T-cell (primary cell): ENCODE measurements at places on chromosomes 13 and 19.
A peak's percentile ranks its signal among the peaks of the same experiment; 100 is the strongest.

GRCh38 chr19:1478934-1479707, at the start of gene C19orf25:
TSS of gene C19orf25 (minus strand) at chr19:1479215. CDS start at chr19:1478903, 312 bp downstream.
- peak; percentile 92 for DNase-seq

DNA sequence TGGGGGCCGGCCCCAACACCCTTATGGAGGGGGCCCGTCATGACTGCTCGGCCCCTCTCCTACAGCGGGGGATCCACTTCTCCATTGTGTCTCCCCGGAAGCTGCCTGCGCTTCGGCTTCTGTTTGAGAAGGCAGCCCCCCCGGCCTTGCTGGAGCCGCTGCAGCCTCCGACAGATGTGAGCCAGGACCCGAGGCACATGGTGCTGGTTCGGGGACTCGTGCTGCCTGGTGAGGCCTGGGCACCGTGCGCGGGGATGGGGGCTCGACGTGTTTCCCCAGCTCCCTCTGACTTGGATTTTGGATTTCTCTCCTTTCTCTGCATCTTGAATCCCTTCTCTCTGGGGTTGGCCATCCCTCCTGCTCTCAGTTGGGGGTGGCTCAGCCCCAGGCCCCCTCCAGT, 11.6 kb downstream of the MED25 start:
- DNase-seq: no peak

GRCh38 chr19:29302002-29302928, 89.3 kb upstream of the UQCRFS1 start:
- no peak for DNase-seq

GRCh38 chr19:50532952-50533351, 19.2 kb upstream of the ASPDH start:
- DNase-seq: no peak

DNA sequence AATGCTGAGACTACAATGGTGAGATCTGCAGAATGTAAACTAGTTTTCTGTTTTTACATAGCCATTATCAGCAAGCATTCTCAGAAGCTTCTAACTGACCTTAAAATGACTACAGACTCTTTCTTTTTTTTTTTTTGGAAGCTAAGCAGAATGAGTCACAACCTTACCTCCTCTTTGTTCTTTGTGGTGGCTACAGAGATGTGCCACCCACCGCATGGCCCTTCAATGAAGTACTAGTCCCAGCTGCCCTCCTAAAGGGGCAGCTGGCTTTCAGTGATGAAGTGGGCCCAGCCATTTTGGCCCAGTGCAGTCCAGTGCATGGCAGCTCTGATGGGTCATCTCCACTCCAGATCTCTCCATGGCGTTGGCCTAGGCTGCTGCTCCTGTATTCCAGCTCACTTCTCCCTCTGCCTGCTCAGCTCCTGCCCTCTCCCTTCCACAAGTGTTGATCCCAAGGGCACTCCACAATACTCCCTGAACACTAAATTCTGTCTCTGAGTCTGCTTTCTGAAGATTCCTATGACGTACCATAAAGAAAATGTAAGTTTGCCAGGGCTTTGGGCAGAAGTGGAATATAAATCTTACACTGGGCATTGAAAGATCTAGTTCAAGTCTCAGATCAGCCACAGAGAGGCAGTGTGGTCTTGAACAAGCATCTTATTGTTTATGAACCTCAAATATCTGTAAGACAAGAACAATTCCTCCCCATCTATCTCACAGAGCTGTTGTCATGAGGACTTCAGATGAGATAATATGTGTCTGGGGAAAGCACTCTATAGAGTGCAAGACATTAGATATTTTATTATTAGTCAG, 85.6 kb downstream of the RXFP2 start:
- DNase-seq: no peak

GRCh38 chr13:100875392-100876043, 200.9 kb upstream of the TMTC4 start:
- DNase-seq: no peak

DNA sequence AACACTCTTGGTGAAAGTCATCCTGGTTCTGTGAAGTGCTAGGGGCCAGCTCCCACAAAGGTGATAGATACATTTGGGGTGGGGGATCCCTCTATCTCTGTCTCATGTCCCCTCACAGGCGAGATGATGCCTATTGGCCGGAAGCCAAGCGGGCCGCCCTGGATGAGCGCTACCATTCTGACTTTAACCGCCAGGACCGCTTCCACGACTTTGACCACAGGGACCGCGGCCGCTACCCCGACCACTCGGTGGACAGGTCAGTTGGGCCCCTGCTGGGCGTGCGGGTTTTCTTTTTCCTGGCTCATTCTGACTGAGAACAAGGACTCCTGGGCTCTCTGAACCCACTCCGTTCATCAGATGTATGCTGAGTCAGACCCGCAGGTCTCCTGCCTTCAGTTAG, 16.4 kb downstream of the MICOS13 start:
- DNase-seq: no peak

DNA sequence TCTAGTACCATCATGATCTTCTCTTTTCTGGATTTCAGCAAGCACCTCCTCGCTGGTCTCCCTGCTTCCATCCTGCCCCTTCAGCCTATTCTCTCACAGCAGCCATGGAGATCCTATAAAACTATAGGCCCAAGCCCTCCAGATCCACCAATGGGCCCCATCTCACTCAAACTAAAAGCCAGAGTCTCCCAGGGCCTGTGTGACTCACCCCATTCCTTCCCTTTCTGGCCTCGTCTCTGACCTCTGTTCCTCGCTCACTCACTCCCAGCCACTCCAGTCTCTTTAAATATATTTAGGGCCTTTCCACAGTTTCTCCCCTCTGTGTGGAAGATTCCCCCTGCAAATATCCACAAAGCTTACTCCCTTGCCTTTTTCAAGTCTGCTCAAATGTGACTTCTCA, 89.7 kb downstream of the HSPH1 start:
- DNase-seq: no peak

- DNase-seq: no peak
Measured at GRCh38 chr13:27104606-27105005, 67.0 kb downstream of the USP12 start.

DNA sequence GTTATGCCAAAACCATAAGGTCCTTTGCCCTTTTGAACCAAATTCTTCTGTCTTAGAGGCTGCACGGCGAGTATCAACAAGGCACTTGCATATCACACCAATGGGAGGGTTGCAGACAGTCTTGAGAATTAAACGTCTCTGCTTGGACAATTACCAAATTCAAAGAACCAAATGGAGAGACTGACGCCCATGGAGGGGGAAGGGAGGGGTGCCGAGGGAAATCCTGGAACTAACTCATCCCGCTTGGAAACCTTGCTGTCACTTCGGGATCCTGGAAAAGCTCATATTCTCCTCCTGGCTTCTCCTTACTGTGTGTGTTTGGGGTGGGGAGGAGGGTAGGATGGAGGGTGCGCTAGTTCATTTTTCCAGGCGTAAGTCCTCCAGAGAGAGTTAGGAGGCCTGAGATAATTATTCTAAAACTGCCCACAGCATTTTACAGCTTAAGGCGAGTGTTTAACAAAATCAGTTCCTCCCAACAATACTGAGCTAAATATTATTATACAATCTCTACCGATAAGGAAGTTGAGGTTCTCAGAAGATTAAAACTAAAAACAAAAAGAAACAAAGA, 425.1 kb downstream of the TSHZ3 start:
- DNase-seq: no peak

GRCh38 chr19:30148039-30148790, 206.2 kb downstream of the URI1 start:
- no peak for DNase-seq

- no peak for DNase-seq
Measured at GRCh38 chr19:8446061-8446709, 1.4 kb downstream of the HNRNPM start.

DNA sequence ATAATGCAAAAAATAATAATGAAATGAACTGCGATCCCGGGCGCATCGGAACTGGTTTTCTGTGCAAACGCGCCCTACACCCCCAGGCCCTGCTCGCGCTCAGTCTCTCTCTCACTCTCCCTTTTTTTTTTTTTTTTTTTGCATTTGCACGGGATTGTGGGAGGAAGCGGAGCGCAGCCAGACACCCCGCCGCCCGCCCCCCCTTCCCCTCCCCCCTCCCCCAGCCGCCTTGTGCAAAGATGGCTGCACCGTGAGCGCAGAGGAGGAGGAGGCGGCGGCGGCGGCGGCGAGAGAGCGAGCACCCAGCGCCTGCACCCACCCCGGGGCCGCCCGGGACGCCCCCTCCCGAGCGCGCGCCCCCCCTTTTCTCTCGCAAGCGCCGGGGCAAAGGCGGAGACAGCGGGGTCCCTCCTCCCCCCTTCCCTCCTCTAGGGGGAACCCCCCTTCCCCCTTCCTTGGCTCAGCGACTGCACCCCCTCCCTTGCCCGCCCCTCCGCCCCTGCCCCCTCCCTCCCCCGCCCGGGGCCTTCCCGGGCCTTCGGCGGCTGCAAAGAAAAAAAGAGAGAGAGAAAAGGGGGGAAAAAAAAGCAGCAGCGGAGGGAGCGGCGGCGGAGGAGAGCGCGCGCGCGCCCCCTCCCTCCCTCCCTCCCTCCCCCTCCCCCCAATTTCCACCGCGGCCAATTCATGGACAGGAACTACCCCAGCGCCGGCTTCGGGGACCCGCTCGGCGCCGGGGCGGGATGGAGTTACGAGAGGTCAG, at the start of gene PRR12:
TSS of gene PRR12 (plus strand) at position 212 of the 760 bp plus-strand sequence. CDS start at position 685, 473 bp downstream.
- peak; percentile 51 for DNase-seq

- no peak for DNase-seq
Measured at GRCh38 chr13:40558656-40559055, 107.8 kb downstream of the FOXO1 start.

- DNase-seq: no peak
Measured at GRCh38 chr19:33163481-33163880, 30.6 kb upstream of the LRP3 start.

DNA sequence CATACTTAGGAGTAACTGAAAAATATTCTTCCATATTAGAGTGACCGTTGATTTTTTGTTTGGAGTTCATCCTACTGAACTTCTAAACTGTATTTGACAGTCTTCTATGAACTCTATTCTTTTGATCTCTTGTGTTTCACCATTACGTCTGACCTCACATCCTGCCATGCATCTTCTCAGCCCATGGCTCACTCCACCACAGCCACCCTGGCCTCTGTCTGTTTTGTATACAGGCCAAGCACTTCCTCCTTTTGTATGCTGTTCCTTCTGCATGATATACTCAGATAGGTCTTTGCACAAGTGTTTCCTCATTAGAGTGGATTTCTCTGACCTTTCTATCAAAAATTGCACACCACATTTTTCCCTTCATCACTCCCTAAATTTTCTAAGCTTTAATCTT, 119.9 kb downstream of the MAB21L1 start:
- DNase-seq: no peak

GRCh38 chr19:33348301-33349010, 25.1 kb upstream of the CEBPG start:
- no peak for DNase-seq

- peak; percentile 96 for DNase-seq
Measured at GRCh38 chr13:102394158-102395053, 7.4 kb downstream of the FGF14 start.

GRCh38 chr13:99293178-99293577, 14.0 kb downstream of the GPR183 start:
- no peak for DNase-seq

GRCh38 chr13:36841391-36841790, 22.4 kb downstream of the RFXAP start:
- no peak for DNase-seq

DNA sequence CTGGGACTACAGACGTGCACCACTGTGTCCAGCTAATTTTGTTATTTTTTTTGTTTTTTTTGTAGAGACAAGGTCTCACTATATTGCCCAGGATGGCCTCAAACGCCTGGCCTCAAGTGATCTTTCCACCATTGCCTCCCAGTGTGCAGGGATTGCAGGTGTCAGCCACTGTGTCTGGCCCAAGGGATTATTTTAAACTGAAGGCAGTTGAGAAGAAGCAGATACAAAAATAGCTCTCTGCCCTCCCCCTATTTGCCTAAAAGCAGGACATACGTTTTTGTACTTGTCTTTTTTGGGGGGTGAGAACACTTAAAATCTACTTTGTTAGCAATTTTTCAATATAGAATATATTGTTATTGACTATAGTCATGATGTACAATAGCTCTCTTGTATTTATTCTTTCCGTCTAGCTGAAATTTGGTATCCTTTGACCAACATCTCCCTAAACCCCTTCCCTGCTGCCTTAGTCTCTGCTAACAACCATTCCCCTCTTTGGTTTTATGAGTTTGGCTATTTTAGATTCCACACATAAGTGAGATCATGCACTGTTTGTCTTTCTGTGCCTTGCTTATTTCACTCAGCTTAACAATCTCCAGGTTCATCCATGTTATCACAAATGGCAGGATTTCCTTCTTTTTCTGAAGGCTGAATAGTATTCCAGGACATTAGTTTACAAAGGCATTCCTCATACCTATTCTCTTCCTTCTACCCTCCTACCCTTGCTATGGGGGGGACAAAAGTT, 34.9 kb downstream of the ADGRE3 start:
- no peak for DNase-seq

GRCh38 chr13:53683608-53684007, 655.0 kb downstream of the OLFM4 start:
- no peak for DNase-seq

DNA sequence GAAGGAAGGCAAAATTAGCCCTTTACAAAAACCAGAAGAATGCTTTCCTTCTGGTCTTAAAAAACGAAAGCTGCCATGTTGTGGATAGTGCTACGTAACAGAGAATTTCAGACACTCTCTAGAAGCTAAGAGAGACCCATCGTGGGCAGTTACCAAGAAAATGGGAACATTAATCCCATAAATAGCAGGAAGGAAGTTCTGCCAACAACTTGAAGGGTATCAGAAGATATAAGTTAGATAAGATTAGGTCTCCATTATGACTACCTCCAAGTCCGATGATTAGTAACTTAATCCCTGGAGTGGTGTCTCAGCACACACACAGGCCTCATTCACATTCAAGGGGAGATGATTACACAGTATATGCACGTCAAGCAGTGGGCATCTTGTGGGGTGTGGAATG, 115.7 kb upstream of the TRPC4 start:
- no peak for DNase-seq

GRCh38 chr19:58338825-58339558, 12.2 kb downstream of the ZSCAN22 start:
- no peak for DNase-seq

DNA sequence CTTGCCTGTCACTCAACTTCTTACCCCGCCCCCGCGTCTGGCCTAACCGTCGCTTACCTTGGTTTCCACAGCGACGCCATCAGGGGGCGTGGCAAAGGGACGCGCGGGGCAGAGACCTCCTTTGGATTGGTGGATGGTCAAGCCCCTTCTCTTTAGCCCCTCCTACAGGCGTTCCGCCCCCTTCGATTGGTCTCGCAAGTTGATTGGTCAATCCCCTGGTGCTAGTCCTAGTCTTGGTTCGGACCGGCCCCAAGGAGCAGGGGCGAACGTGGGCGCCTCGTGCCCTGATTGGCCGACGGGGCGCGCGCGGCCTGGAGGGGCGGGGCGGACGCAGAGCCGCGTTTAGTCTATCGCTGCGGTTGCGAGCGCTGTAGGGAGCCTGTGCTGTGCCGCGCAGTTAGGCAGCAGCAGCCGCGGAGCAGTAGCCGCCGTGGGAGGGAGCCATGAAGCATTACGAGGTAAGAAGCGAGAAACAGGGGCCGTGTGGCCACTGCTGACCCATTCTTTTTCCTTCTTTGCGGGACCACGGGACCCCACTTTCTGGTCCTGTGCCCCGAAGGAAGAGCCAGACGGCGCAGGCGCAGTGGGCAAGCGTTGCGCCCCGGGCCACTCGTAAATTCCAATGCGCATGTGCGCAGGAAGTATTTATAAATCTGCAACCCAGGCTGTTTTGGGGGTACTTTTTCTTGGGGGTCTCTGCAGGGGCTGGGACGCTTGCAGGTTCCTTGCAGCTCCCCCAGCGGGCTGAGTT, at the start of gene TECR:
TSS of gene TECR (plus strand) at position 341 of the 751 bp plus-strand sequence. CDS start at position 444, 103 bp downstream.
- peak; percentile 100 for DNase-seq
